Hematopoietic multipotent progenitor cell (in vitro differentiated cells): ENCODE measurements at places on chromosomes 12 and 14. TPM values are rescaled to one million over a fixed set of nuclear protein-coding genes. Genes with fewer than 3 reads are reported as not detected.
A peak's percentile ranks its signal among the peaks of the same experiment; 100 is the strongest.

DNA sequence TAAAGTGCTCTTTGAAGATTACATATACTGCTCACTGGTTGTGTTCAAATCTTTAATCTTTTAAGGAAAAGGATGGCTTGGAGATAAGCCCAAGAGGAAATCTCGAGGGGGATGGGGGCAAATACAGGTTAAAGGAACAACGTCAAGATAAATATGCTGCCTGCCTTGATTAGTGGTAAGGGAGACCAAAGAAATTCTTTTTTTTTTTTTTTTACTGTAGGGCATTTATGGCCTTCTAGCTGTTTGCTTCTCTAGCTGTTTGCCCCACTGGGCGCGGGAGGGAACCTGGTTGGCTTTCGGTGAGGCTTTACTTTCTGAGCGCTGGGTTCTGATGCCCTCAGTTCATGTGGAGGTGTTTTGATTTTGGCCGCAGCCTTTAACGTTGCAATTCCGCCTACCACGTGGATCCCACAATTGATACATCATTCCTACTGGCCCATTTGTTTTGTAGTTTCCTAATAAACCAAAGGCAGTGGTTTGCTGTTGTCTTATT, 5.7 kb downstream of the CCND2 start:
- DNase-seq = no peak

- DNase-seq = peak; percentile 4
These were observed 691.8 kb downstream of the BCL11B start for GRCh38 chr14:98580131-98580678.

SERPINA12 gene
- total RNA-seq = not detected

DNA sequence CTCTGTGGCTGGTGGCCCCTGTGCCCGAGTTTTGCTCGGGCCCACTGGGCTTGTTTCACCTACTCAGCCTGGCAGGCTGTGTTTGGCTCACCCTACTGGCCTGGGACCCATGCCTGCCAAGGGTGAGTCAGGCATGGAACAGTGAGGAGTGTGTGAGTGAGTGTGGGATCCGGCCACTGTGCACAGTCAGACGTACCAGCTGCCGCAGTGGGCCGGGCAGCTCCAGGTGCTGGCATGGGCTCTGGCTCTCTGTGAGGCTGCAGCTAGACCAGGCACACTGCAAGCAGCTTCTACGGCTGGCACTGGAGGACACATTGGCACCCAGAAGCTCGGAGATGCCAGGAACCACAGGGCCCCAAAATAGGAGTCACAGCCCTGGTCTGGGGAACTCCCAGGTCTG, 40.6 kb downstream of the HSD17B6 start:
- DNase-seq = no peak

DNA sequence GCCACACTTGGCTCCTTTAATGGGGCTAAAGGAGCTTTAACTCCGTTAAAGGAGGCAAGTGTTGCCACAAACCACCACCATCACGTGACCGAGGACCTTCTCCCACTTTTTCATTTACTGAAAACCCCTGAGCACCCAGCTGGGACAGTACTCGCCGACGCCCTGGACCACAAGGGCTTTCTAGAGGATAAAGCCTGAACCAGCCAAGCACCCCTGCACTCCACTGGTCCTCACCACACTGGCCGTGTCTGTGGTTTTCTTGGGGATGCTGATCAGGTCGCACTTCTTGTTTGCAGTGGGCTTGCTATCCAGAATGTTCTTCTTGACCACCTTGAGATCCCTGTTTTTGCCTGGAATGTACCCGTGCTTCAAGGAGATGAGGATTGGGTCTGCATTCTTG, 14.7 kb upstream of the SELPLG start:
- DNase-seq = no peak
